Activated CD4-positive, alpha-beta T cell treated with anti-CD3 and anti-CD28 coated beads for 36 hours (primary cell): ENCODE measurements at places on chromosomes 6 and 20. TPM values are rescaled to one million over a fixed set of nuclear protein-coding genes. Genes with fewer than 3 reads are reported as not detected.

DNA sequence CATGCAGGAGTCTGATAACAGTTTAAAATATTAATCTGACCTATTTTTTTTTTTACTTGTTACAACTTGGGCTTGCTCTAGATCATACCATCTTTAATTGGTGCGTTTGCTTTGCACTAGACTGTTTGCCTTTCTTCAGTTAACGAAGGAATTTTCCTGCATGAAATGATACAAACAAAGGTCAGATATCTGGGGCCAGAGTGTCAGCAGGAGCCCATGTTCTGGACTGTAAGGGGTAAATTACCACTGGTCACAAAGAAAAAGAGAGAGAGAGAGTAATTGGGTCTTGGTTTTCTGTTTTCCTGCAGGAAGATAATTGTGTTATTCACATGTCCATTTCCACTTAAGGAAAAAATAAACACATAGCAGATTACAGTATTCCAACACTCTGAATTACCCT is 399.4 kb upstream of the MARCKS start:
- no peak for DNase-seq

GRCh38 chr20:49303065-49303552 is 25.3 kb upstream of the ZNFX1 start:
- no peak for DNase-seq

- no peak for DNase-seq
Observed at GRCh38 chr20:33281550-33282146, 1.4 kb upstream of the BPIFB1 start.

The OXT gene
- total RNA-seq: 0.40 TPM
